ENCODE measurements at places on chromosomes 16 and 17.

DNA sequence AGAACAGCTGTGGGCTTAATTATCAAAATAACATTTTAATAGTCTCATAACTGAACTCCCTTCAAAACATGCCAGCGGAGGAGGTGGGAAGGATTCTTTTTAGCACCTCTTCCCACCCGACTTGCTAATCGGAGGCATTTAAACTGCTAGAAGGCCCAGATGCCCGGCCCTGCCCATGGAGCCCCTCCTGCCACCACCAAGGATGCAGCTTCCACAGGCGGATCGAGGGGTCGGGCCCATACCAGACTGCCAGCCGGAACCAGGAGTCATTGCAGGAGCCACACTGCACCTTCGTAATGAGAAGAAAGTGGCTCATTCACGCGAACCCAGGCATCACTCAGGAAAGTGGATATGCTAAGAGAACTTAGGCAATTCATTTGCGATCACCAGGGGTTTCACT lies 201.2 kb downstream of the C16orf78 start:
- DNase-seq = no peak

DNA sequence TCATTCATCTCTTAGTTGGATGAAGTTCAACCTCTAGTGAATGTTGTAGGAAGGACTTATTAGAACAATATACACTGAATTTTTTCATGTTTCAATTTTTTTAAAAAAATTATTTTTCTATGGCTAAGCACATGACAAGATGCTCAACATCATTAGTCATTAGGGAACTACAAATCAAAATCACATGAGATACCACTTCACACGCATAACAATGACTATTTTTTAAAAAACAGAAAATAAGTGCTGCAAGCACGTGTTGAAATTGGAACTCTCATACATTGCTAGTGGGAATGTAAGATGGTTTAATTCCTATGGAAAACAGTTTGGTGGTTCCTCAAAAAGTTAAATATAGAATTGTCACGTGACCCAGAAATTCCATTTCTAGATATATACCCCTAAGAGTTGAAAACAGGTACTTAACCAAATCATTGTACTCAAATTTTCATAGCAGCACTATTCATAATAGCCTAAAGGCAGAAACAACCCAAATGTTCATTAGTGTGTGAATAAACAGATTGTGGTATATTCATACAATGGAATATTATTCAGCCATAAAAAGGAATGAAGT lies 85.2 kb upstream of the AKTIP start:
- DNase-seq = no peak

DNA sequence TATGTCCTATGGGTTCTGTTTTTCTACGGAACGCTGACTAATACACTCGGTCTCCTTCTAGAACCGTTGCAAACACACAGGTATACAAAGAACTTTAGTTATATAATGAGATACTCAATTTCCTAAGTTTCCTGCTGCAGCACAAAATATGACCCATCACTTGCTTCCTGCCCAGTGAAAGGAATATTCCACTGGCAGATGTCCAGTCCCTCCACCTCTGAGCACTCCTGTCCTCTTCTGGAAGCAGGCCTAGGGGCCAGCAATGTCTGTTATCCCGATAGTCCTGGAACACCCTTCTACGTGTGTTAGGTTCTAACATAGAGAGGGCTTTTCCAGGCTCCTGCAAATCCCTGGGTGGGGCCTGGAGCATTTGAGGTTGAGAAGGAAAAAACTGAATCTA lies 32.7 kb downstream of the ADAMTS18 start:
- no peak for DNase-seq

DNA sequence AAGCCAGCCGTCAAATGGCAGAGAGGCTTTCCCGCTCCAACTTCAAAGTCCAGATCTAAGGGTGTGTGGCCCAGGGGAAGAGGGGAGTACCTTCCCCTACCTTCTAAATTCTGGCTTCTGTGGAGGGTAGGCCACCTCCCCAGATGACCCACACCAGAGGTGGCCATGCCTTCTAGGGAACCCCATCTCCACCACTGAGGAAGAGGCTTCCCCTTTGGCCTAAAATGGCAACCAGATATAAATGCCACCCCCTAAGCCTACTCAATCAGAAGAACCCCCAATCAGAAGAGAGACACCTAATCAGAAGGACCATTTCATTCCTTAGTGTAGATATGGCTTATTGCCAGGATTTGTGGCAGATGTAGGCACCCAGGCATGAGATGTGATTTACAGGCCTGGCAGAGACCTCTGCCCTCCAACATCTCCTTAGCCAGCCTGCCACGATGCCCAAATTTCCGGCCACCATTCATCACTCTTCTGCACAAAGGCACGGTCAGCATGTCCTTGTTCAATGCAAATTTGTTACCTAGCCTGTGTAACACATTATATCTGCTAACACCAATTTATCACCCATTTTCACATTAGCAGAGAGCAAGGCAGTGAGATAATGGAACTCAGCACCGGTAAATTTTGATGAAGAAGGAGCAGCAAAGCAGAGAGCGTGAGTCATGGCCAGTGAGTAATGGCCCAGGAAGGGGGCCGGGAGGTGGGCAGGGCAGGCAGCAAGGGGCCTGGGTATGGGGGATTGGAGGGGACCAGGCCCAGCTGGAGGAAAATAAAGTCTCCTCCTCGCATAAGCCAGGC lies 1.2 kb upstream of the MGAT5B start:
- DNase-seq = no peak

DNA sequence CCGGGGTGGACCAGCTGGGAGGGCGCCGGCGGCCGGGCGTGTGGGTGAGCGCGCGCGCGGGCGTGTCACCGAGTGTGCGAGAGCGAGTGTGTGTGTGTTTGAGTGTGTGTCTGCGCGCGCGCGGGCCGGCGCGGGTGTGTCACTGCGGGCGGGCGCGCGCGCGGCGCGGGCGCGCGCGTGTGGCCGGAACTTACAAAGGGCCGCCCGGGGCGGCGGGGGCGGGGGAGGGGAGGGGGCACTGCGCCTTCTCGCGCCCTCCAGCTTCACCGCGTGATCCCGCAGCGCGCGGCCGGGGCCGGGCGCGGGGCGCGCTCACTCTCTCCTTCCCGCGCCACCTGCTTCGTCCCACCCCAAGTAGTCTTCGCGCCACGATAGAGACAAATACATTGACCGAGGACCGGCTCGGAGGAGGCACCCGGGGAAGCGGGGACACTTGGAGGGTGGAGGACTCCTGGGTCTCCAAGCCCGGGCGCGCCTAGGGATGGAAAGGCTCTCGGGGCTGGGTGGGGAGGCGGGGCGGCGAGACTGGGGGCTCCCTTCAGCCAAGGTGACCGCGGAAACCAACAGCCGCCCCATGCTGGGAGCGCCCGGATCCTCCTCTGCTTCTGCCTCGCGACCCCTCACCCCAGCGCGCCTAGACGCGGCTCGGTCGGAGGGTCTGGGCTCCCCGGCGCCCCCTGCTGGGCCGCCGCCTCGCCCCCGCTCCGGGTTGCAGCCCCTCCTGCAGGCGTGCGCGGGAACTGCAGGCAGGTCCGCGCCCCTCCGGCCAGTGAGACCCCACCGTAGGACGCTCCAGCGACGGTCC lies at the start of gene SRCIN1:
Gene SRCIN1, minus strand, starts transcription at position 112 of the 805 bp plus-strand sequence. CDS start 247 bp downstream, outside the sequence.
- DNase-seq = peak; percentile 79

DNA sequence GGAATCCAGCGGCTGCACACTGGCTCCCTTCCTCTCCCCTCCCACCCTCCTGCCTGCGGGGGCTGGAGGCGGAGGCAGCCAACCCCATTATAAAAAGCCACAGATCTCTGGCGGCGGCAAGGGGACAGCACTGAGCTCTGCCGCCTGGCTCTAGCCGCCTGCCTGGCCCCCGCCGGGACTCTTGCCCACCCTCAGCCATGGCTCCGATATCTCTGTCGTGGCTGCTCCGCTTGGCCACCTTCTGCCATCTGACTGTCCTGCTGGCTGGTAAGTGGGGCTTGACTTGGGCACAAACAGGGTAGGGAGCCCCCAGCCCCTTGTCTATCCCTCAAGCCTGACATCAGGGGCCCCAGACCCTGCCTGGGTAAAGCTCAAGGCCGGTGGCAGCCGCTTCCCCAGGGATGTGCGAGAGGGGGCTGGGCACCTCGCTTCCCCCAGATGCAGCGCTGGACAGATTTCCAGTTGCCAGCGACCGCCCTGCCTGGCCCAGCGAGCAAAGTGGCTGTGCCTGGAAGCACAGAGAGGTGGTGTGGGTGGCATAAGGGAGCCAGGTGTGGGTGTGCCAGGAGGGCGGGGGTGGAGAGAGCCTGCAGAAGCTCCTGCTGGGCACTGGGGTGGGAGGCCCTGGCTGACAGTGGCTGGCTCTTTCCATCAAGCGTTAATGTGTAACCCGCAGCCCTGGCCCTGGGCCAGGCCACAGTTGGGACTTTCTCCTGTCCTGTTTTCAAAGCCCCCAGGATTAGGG lies at the start of gene CX3CL1:
Gene CX3CL1, plus strand, starts transcription at position 119 of the 745 bp plus-strand sequence. Its CDS starts 79 bp downstream, at position 198.
- no peak for DNase-seq

DNA sequence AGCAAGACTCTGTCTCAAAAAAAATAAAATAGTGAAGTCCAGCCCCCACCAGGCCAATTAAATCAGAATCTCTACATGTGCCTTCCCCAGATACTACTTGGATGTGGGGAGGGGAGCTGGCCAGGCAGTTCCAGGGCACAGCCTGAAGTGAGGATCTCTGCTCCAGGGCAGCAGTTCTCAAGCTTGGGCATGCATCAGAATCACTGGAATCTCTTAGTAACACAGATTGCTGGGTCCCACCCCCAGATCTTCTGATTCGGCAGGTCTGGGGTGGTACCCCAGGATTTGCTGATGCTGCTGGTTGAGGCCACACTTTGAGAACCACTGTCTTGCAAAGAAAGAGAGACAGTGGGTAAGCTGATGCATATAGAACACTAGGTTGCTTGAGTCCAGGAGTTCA lies 8.3 kb upstream of the CDH5 start:
- DNase-seq = no peak

- peak; percentile 87 for DNase-seq
Measured at GRCh38 chr17:38508954-38509771, 80.9 kb downstream of the ARHGAP23 start.

DNA sequence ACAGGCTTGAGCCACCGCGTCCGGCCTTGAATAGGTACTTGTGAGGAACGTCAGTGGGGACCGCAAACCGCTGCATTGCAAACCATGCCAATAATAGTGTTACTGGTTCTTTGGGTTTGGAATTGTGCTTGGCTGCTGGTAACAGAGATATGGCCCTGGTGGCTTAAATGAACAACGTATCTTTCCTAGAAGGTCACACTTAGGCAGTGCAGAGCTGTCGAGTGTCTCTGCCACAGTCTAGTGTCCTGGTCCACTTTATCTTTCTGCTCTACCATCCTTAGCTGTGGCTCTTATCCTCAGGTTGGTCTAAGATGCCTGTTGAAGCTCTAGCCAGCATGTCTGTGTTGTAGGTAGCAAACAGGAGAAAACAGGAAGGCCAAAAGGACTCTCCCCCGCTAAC lies 262.1 kb downstream of the SNX29 start:
- DNase-seq = no peak

- no peak for DNase-seq
Measured at GRCh38 chr17:81810476-81810875, 6.5 kb downstream of the GCGR start.
